Stimulated activated CD8-positive, alpha-beta memory T cell treated with anti-CD3 and anti-CD28 coated beads, Interleukin-4, amount 100 ng/mL, for 4 hours (primary cell): ENCODE measurements at places on chromosomes 4 and X.

- no peak for DNase-seq
Measured at GRCh38 chr4:108703370-108703769, 53.0 kb downstream of the OSTC start.

- no peak for DNase-seq
Measured at GRCh38 chr4:85862896-85863295, 387.9 kb downstream of the ARHGAP24 start.

GRCh38 chr4:154591890-154592289 is 1.3 kb upstream of the FGA start:
- DNase-seq: no peak

DNA sequence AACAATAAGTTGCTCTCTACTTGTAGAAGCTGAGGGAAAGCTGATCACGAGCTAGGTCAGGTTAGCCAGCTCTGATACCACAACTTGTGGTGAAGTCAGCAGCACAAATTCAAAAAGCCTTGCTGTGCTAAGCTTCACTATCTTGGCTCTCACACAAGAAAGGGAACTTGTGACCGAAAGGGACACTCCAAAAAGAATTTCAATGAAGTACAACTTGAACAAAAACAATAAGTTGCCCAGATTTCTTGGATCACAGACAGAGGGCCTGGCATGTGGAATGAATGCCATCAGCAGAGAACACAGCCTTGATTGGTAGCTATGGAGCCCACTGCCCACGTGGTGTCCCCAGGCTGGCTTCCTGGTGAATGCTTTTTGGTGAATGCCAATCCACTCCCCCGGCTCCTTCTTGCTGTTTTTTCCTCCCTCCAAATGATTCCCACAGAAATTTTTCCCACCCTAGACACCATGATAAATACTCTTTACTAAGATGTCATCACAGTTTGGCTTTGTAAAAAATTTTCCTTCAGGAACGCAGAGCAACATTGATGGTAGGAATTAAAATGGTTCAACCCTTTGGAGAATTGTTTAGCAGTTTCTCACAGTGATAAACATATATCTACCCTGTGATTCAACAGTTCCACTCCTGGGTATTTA is 82.6 kb downstream of the ANXA3 start:
- DNase-seq: no peak

- DNase-seq: no peak
Measured at GRCh38 chrX:14228611-14229010, 198.9 kb upstream of the GEMIN8 start.

- DNase-seq: no peak
Measured at GRCh38 chr4:145446184-145446583, 35.5 kb upstream of the SMAD1 start.

DNA sequence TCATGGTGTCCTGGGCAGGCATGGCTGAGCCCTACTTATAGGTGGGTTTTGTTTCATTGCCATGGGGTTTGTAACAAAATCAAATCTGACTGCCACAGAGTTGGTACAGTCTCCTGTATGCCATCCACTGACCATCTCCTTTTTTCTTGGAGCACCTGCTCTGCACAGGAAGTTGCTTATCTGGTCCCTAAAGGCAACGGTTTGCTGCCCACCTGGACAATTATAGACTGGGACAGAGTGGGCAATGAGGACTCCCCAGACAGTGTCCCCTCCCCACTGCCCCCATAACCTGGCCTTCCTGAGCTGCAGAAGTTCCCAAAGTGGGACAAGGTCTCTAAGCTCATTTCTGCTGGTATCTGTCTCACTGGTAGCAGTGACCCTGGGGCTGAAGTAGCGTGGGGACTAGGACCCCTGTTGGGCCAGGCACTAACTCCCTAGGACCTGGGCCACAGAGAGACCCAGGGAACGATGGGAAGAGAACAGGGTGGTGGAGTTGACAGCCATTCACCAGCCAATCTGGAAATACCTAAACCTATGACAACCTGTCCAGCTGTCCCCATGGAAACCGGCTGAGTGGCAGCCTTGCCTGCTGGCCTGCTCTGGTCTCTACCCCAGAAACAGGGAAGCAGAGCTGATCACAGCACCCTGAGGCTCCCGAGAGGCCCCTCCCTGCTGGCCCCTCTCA is 64.7 kb downstream of the WFS1 start:
- no peak for DNase-seq

- DNase-seq: no peak
Measured at GRCh38 chrX:39809331-39809730, 288.4 kb downstream of the BCOR start.

- no peak for DNase-seq
Measured at GRCh38 chrX:40172401-40173142, 74.8 kb upstream of the BCOR start.

GRCh38 chrX:18368402-18368801 is 13.9 kb upstream of the SCML2 start:
- DNase-seq: no peak

DNA sequence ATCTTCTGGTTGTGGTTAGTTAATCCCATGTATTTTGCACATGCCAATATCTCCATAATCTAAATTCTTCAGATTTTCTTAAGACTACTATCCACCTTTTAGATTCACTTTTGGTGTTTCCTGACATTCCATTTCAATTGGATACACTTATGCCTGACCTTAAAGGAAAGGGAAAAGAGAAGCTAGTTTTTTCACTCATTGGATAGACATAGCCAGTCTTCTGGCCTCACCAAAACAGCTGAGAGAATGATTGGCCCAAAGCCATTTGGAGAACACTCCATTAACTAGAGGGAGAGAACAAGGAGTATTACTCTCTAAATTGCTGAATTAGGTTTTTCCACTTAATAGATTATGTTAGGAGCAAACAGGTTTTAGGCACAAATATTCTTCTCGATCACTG is 4.0 kb downstream of the PRPS1 start:
- DNase-seq: no peak

DNA sequence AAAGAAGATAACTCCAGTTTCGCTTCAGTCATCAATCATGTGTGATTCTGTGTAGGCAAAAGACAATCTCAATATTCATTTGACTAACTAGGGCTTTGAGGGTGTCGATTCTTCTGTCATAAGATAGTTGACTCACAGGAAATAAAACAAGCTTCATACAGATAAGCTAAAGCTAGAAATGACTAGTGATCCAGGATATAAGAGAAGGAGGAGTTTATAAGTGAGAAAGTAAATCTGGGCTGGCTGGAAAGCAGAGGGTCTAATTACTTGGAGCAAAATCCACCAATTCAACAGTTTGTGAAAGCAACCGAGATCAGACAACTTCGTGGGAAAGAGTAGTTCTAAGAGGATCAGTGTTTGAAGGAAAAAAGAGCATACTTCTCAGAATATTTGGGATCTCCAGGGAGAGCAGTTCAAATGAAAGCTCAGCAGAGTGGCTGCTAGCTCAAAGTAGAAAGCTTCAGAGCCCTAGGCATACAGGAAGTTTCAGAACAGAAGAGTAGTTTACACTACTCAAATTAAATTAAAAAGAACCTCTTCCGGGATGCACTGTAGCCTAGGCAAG is 429.3 kb downstream of the INPP4B start:
- DNase-seq: no peak

DNA sequence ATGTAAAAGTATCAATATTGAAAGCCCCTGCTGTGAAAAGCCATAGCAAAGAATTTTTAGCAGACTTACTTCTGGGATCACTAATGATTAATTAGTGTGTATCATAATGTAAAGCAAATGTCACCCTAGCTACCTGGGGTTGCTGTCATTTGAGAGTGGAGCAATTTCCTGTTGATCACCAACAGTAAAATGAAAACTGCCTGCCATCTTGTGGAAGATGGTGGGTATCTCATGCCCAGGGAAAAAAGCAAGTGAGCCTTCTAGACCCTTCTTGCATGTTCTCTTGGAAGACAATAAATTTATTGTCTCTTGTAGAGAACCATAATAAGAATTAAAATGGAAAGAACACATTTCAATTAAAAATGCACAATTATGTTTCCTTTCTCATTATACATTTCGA is 360.2 kb downstream of the ZIC3 start:
- DNase-seq: no peak

GRCh38 chr4:75985116-75985515 is 5.6 kb downstream of the SDAD1 start:
- DNase-seq: no peak

DNA sequence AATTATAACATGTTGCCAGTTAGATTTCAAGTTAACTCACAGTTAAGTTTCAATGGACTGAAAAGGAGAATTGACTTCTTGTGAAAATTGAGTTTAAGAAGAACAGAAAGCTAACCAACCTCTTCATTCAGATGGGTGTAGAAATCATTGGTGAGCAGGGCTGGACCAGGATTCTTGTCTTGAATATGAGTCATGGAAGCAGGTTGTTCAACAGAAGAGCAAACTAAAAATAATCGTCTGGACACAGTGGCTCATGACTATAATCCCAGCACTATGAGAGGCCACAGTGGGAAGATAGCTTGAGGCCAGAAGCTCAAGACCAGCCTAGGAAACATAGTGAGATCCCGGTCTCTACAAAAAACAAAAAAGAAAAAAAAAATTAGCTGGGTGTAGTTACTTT is 98.2 kb downstream of the ARSJ start:
- DNase-seq: no peak

GRCh38 chr4:141220271-141220670 is 424 bp upstream of the ZNF330 start:
- no peak for DNase-seq

- DNase-seq: no peak
Measured at GRCh38 chrX:40108162-40108958, 10.6 kb upstream of the BCOR start.

DNA sequence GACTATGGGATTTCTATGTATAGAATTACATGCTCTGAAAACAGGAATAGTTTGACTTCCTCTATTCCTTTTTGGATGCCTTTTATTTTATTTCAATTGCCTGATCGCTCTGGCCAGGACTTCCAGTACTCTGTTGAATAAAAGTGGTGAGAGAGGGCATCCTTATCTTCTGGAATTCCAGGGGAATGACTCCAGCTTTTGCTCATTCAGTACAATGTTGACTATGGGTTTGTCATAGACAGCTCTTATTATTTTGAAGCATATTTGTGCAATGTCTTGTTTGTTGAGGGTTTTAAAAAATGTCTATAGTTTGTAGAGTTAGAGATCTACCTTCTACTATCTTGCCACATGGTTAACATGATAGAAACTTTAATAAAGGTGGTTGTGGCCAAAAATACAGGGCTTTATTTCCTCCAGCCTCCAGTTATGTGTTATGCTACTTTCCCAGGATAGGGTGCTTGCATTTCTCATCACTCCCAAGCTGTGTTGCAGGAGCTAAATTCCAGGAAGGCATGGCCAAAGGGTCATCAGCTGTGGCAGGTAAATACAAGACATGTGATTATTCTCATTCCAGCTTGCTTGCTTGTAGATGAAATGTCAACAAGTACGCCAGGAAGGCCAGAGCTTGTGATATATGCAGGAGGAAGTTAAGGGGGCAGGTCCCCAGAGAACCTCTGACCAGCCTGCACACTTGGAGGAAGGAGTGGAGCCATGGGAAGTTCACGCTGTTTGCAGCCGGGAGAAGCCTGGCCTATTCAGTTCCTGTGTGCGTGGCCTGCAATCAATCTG is 142.4 kb upstream of the CPXCR1 start:
- DNase-seq: no peak

DNA sequence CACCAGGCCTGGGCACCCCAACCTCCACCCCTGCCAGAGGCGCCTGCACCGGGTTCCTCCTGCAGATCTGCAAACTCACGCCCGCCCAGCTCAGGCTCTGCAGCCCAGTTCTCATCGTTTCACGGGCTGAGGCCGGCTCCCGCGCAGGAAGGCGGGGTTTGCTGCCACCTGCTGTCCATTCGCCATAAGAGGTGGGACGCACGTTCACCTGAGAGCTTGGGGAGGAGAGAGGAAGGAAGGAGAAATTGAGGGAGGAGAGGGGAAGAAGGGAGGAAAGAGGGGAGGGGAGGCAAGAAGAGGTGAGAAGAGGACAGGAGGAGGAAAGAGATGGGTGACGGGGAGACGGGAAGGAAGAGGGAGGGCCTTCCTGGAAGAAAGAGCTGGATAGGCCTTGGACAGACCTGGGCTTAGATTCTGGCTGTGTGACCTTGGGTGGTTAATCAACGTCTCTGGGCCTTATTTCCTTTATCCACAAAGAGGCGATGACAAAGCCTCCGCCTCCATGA is 114.5 kb downstream of the ADRA2C start:
- DNase-seq: peak; percentile 20

DNA sequence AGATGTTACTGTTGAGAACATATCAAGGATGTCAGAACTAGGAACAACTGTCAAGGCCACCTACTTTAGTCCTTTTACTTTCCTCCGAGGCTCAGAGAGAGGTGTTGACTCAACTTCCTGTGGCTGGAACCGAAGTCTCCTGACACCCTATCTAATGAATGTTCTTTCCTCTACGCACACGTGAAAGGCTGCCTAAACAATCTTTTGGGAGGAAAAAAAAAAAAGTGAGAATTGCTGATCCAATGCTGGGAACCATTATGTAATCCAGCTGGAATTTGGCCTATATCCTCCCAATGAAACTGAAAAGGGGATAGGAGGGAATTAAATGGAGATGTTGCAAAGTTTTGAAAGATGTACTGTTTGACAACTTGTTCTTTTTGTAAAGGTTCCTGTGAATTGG is 8.3 kb upstream of the MAP7D3 start:
- no peak for DNase-seq

DNA sequence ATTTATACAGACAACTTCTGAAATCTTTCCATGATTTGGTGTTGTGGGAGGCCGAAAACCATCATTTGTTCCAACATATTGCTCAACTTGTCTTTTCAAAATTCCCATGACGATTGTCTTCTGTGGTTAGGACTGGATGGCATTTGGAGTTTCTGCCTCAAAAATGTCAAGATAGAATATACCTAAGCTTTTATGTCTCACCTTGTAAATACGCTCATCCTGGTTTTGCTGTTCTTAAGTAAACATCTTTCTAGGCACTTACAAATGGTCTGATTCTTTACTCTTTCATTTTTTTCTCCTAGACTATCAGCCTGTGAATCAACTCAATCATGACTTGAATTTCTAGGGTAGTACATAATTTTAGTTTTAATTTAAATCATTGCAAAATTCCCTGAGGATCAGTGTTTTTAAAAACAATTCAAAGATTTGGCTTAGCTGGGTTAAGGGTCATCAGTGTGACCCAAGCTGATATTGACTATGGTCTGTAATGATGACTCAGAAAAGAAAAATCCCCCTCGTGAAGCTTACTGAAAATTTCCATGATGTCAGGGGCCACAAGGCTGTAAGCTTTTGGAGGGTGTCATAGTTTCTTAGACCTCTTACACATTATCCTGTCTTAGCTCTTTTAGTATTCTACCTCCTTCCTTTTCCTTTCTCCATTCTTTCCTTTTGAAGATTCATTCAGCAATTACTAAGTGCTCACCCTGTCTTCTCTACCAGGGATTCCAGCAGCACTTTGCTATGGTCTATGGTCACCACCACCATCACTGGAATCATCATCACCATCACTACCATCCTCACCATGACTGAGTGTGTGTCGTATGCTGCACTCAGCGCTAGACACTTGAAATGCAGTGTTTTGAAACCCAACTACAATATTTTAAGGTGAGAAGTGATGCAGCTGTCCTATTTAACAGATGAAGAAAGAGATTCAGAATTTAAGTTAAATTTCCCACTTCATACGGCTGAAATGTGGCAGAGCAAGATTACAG is 124.4 kb downstream of the CPE start:
- no peak for DNase-seq

GRCh38 chr4:110142461-110142860 is 56.0 kb downstream of the ELOVL6 start:
- no peak for DNase-seq
